ENCODE measurements at places on chromosomes 6 and 20. TPM values are rescaled to one million over a fixed set of nuclear protein-coding genes. Genes with fewer than 3 reads are reported as not detected.

Gene TFEB
- 4.5 TPM for total RNA-seq

Gene RNF217
- 33.3 TPM for total RNA-seq

Gene TMEM74B
- 4.8 TPM for total RNA-seq

Gene NHLRC1
- total RNA-seq: 3.1 TPM

Gene TMEM200A
- 3.6 TPM for total RNA-seq

Gene TRIM31
- total RNA-seq: 0.50 TPM

Data from testis (tissue), 5 donors.